ENCODE measurements at places on chromosomes 6 and 20.

- no peak for DNase-seq
Observed at GRCh38 chr6:155216312-155217046, 47.3 kb upstream of the CLDN20 start.

GRCh38 chr6:20160541-20161283 lies 51.6 kb downstream of the MBOAT1 start:
- DNase-seq, result no peak

- no peak for DNase-seq
Observed at GRCh38 chr20:6887966-6888365, 120.5 kb downstream of the BMP2 start.

- DNase-seq, result peak; percentile 36
Observed at GRCh38 chr6:142947714-142948480, 2.9 kb upstream of the HIVEP2 start.

Data from effector CD8-positive, alpha-beta T cell (primary cell).